ENCODE measurements at places on chromosomes 7 and 10. TPM values are rescaled to one million over a fixed set of nuclear protein-coding genes. Genes with fewer than 3 reads are reported as not detected.

Gene PCLO
- under 0.01 TPM for total RNA-seq

Gene SLC26A3
- total RNA-seq, result not detected

Gene TLX1
- total RNA-seq, result not detected

Gene SFTPD
- not detected for total RNA-seq

Gene PDCD4
- 70.8 TPM for total RNA-seq

Gene CAV1
- total RNA-seq, result 315 TPM

Gene LHFPL3
- total RNA-seq, result not detected

Gene HMX3
- total RNA-seq, result not detected

Gene FKBP6
- total RNA-seq, result not detected

Gene C1GALT1
- total RNA-seq, result 57.2 TPM

Gene RAB19
- total RNA-seq, result not detected

Gene BAMBI
- total RNA-seq, result 7.3 TPM

Gene CARD11
- 0.13 TPM for total RNA-seq

Gene DPP6
- total RNA-seq, result not detected

Gene NPC1L1
- not detected for total RNA-seq

Gene RBM33
- 26.2 TPM for total RNA-seq

Gene RBM20
- 0.66 TPM for total RNA-seq

Gene FFAR4
- not detected for total RNA-seq

Gene OR2A7
- total RNA-seq, result 0.26 TPM

Gene CUL1
- 45.6 TPM for total RNA-seq

Gene IL2RA
- not detected for total RNA-seq

Gene NME8
- total RNA-seq, result not detected
